ENCODE measurements at places on chromosomes 12 and 14.

DNA sequence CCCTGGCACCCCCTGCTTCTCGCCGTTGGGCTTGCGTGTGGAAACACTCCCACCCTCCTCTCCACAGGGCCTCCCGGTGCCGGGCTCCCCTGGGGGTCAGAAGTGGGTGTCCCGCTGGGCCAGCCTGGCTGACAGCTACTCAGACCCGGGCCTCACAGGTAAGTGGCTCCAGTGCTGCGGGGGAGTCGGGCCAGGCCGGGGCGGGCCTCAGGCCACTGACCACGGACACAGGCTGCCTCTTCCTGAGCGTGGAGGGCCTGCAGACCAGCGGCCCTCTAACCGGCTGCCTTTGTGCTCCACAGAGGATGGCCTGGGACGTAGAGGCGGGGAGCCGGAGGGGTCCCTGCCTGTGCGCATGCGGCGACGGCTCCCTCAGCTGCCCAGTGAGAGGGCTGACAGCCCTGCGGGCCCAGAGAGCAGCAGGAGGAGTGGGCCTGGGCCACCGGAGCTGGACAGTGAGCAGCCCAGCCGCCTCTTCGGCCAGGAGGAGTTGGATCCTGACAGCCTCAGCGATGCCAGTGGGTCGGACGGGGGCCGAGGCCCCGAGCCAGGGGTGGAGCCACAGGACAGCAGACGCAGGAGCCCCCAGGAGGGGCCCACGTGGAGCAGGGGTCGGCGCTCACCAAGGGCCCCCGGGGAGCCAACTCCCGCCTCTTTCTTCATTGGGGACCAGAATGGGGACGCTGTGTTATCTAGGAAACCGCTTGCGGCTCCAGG is 21.1 kb downstream of the CEP170B start:
- no peak for DNase-seq

DNA sequence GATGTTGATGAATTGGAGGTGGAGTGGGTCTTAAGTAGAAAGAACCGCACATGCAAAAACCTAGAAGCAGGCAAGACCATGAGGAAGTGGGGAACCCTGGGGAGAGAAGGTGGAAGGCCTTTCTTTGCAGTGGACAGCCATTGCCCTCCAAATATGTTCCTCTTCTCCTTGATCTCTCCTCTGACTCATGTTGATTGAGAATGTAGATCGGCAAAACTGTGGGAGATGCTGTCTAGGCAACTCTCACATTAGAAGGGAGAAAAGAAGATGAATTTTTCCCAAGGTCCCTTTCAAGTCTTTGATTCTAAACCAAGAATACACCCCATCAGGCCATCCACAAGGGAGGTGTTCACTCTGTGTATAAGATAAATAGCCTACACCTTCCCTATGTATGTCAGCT is 257.5 kb downstream of the MSRB3 start:
- no peak for DNase-seq

DNA sequence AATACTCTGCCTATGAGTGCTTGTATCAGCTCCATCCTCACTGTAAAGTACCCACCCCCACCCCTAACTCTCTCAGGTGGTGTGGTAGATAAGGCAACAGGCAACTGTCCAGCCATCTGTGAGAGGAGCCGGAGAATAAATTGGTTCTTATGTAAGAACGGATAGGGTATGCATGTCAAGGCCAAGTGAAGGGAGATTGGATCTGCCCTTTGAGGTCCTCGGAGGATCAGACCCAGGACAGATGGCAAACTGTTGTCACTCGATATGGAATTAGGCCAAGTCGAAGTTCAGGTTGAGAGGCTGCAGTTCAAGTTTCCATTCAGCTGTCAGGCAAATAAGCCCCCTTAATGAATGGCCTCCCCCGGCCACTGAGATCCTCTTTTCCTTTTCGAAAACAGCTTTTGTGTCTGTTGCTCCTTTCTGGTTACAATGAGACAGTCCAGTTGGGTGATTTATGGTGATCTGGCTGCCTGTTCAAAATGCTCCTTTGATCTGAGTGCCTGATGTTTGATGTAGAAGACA is 120.3 kb downstream of the VRK1 start:
- DNase-seq: no peak

GRCh38 chr14:20998139-20998538 is 954 bp upstream of the SLC39A2 start:
- DNase-seq: no peak

- DNase-seq: no peak
Observed at GRCh38 chr12:15707516-15708199, 81.5 kb downstream of the EPS8 start.

- no peak for DNase-seq
Observed at GRCh38 chr12:79532907-79533288, 157.9 kb downstream of the PAWR start.

DNA sequence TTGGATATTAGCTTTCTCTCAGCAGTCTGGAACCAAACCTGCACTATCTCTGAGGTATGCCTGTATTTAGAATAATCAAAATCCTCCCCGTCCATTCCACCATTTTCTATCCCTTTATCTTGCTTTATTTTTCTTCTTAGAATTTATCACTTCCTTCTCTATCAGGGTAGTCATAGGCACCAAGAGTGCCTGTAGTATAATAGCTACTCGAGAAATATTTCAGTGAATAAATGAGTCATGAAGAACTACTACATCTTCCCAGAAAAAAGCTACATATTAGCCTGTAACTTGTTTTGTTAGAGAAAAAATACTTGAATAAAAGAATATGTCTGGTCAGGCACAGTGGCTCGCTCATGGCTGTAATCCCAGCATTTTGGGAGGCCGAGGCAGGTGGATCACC is 4.3 kb downstream of the SLC2A14 start:
- DNase-seq: no peak

DNA sequence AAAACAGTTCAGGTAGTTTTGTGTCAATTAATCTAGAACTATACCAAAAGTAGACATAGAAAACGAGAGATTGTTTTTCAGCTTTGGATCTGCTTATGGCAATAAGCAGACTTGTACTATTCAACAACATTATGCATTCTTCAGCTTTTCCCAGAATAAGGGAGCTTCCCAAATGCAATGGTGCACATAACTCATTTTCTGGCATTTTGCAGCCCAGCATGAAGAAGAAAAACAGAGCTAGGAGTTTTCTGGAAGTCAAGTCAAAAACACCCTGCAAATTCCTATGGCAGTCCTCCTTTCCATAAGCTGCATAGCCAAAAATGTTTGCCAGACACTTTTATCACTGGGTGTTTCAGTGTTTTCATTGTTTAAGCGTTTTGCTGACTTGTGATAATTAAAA is 314.7 kb downstream of the NAV3 start:
- no peak for DNase-seq

DNA sequence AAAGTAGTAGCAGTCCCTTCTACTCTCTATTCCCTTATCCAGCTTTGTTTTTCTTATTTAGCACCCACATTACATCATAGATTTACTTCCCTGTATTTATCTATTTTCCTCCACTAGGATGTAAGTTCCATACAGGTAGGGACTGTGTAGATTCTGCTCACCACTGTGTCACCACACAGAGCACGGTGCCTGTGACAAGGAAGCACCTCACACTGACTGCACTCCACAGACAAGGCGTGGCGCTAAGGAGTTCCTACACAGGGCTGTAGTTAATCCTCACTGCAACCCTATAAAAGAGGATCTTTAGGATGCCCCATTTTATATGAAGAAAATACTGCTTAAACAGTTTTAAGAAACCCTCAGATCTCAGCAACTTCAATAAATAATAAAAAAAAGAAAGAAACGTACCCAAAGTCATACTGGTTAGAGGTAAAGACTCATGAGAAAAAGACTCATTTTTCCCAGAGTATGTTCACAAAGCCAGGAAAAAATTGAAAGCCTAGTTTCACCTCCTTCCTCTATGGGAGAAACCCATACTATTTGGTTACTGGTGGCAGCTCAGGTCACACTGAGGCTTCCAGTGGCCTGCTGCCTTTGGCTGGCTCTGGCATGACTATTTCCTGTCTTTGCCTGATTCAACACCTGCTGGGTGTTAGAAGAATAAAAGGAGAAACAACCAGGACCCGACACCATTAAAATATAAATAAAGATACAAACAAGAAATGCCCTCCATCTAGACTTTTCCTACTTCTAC is 36.9 kb downstream of the RAD9B start:
- no peak for DNase-seq

- DNase-seq: no peak
Observed at GRCh38 chr14:91058042-91058581, 2.3 kb downstream of the RPS6KA5 start.

DNA sequence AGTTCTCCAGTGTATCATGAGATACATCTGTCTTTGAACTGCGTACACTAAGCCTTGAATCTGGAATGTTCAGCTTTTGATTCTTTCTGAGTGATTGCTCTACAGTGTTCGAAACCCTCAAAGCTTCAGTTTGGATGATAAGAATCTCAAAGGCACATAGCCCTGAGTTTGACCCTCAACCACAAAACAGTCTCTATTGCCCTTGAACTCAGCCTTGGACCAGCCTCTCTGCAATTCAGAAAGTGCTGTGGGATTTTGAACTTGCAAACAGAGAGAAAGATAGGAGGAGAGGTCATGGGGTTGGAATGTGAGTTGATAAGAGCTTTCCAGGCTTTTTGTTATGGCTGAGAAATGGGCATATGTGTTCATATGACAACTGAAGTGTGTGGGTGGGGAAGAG is 100.3 kb downstream of the MYRFL start:
- DNase-seq: no peak

GRCh38 chr12:124605150-124605882 is 37.9 kb upstream of the NCOR2 start:
- DNase-seq: no peak

GRCh38 chr12:63525831-63526230 is 142.5 kb downstream of the DPY19L2 start:
- DNase-seq: no peak

GRCh38 chr12:75850721-75851462 is 180.7 kb downstream of the PHLDA1 start:
- DNase-seq: no peak

GRCh38 chr12:83099436-83099835 is 412.7 kb downstream of the TMTC2 start:
- DNase-seq: no peak

DNA sequence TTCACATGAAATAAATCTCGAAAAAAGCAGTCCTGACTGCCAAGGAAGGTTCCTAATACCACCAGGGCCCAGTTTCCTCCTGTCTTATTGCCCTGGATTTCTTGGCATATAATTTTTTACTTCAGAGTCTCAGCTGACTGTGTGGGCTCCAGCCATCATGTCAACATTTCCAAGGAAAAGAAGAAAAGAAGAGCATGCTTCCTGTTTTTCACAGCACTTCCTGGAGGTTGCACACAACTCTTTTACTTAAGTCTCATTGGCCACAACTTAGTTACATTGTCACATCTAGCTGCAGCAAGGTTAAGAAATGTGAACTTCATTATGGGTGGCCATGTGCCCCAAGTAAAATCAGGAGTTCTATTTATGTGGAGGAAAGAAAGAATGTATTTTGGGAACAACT is 24.3 kb downstream of the DACT1 start:
- no peak for DNase-seq

DNA sequence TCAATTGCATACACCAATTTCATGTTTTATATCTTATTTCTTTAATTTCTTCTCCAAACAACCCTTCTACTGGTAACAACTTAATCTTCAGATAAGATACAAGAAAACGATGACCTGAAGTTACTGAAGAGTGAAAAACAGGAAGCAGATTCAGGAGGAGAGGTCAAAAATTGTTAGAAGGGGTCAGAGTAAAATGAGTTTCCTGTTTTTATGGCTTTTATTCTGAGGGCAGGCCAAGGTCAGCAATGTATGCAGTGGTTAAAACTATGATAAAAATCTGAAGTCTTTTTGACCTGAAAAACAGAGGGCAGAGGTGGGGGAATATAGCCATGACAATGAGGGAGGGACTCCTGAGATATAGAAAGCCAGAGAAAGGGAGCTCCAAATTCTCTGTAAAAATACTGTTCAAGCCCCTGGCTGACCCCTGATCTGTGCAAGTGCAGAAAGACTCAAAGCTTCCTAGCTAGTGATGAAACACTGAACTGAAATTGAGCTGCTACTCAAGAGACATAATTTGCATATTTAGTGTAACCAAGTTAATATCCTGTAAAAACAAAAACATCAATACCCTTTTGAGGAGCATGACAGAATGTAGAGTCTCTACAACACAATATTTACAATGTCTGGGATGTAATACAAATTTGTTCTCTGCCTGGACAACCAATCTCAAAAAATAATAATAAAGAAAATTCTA is 514.3 kb upstream of the SEL1L start:
- no peak for DNase-seq

DNA sequence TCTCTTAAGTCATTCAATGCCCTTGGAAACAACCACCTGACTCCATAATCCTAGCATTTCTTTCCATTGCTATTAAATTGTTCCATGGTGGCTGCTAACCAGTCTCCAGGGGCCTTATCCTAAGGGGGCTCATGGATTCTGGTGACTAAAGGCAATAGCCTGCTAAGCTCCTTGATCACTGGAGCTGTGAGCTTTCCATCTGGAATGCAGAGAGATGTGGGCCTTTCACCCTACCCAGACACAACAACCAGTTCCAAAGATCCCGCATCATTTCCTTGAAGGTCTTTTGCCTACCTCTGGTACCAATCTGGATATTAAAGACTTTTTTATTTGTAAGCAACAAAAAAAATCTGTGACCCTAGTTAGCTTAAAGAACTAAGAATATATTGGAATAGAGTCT is 32.9 kb downstream of the NDUFA12 start:
- DNase-seq: no peak

- DNase-seq: no peak
Observed at GRCh38 chr12:117574655-117575054, 213.2 kb upstream of the NOS1 start.

GRCh38 chr12:12984149-12984548 is 15.9 kb downstream of the HEBP1 start:
- no peak for DNase-seq

DNA sequence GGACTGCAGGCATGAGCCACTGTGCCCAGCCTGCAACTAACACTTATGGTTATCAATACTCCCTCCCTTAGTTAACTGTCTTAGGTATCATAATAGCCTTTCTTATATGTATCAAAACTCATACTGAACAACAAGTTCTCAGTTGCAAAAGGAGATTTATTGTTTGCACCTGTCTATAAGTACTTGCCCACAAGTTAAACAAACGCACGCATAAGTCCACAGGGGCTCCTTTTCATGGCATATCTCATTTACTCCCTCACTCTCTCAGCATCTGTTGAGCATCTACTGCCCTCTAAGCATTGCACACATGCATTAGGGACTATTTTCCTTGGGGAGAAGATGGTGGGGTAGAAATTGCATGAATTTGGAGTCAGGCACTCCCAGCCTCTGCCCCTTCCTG is 46.7 kb upstream of the CORO1C start:
- no peak for DNase-seq

DNA sequence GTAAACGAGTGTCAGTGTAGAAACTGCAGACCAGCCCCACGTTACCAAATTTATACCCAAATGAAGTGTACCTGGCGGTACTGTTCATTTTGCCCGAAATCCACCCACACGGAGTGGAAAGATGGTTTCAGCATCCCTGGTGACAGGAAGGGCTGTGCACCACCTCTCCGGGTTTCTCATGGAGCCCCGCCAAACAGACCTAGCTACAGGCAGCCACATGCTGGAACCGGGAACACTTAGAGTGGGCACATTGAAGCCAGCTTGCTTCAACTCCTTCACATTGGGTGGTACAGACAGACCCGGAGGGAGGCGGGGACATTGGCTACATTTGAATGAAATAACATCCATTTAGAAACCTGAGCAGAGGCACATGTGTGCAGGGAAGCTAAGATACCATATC is 84.4 kb downstream of the PPP2R5C start:
- DNase-seq: no peak

GRCh38 chr14:32073537-32074189 is 3.4 kb upstream of the ARHGAP5 start:
- DNase-seq: peak; percentile 73

Data from NCI-H2107 (cell line).